C1 segment of cervical spinal cord (tissue), 14 donors: ENCODE measurements at places on chromosomes 13 and 19.

DNA sequence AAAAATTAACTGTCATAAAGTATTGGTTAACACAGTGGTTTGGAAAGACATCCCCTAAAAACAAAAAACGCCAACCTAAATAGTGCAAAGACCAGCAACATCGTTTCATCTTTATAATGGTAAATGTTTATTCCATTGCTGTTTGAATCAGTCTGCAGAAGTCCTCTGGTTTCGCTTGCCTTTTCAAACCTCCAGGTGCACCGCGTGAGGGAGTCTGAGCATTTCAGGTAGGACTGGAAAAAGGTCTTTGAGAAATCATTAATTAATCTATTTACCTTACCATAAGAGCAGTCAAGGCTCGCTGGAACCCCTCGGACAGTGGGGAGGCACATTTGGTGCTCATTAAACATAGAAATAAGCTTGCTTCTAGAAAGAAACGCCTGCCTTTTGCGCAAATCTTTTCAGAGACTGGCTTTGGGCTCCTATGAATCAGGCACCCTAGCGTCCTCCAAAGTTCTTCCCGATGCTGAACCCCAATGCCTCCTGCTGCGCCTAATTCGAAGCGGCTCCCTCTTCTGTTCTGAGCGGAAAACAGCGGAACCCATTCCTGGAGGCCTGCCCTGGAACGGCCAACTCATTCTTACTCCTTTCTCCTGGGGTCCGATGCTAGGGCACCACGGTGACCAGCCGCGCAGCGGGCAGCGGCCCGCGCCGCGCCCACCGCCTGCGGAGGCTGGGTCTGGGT lies 951 bp upstream of the MTUS2 start:
- no peak for DNase-seq

GRCh38 chr19:49983645-49984229 lies 22.8 kb upstream of the SIGLEC11 start:
- no peak for DNase-seq

GRCh38 chr13:101424381-101425155 lies 8.3 kb upstream of the NALCN start:
- no peak for DNase-seq

DNA sequence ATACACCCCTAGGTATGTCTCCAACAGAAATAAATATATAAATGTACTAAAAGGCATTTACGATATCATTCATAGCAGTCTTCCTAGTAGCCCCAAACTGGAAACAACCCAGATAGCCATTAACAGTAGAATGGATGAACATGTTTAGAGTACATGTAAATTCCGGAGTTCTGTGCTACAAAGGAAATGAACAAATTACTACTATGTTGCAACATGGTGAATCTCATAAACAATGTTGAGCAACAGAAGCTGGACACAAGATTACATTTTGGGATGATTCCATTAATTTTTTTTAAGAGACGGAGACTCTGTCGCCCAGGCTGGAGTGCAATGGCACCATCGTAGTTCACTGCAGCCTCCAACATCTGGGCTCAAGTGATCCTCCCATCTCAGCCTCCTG lies 5.9 kb upstream of the SLC7A10 start:
- no peak for DNase-seq

GRCh38 chr13:99040536-99041131 lies 62.8 kb upstream of the DOCK9 start:
- DNase-seq = no peak

DNA sequence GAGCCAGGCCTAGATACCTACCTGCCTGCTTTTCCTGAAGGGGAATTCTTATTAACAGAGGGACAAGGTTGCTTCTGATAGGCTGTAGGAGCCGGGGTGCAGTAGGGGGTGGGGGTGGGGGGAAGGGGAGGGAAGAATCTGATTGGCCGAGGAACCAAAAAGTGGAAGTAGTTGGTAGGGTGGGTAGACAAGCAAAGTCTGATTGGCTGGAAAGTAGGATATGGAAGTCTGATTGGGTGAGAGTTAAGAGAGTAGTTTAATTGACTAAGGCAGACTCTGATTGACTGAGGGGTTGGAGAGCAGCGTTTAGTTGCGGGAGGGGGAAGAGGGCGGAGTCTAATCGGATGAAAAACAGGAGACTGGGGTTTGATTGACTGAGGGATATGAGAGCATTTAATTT lies 9.4 kb upstream of the CYP4F22 start:
- DNase-seq = no peak

GRCh38 chr13:72889495-72889894 lies 107.6 kb downstream of the PIBF1 start:
- DNase-seq = no peak

GRCh38 chr13:66443926-66444325 lies 786.2 kb downstream of the PCDH9 start:
- DNase-seq = no peak

DNA sequence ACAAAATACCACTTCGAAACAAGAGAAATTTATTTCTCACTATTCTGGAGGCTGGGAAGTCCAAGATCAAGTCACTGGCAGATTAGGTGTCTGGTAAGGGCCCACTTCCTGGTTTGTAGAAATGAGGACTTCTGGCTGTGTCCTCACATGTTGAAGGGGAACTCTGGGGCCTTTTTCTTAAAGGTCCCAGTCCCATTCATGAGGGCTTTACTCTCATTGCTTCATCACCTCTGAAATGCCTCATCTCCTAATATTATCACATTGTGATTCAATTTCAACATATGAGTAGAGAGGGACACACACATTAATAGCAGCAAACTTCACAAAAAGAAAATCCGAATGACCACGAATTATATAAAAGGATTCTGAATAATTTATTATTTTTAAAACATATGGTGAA lies 21.6 kb upstream of the SIGLEC14 start:
- DNase-seq = no peak

DNA sequence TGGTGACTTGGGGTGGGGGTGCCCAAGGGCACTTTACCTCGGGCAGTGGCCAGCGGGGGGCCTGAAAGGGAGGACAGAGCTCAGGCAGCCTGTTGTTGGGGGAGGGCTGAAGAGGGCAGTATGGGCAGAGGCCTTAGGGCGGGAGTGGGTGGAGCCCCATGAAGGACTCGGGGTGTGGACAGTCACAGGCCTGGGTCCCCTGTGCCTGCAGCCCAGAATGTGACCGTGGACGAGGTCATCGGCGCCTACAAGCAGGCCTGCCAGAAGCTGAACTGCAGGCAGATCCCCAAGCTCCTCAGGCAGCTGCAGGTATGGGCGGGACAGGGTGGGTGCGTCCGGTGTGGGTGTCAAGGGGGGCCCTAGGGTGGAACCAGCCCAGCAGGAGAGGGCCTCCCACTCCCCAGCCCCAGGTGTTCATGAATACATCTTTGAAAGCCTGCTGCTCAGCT lies 22.5 kb downstream of the NKPD1 start:
- DNase-seq = no peak

- DNase-seq = no peak
Measured at GRCh38 chr19:39152066-39152465, 26.5 kb downstream of the PAK4 start.

GRCh38 chr13:75876142-75877050 lies 240.3 kb downstream of the LMO7 start:
- DNase-seq = no peak

DNA sequence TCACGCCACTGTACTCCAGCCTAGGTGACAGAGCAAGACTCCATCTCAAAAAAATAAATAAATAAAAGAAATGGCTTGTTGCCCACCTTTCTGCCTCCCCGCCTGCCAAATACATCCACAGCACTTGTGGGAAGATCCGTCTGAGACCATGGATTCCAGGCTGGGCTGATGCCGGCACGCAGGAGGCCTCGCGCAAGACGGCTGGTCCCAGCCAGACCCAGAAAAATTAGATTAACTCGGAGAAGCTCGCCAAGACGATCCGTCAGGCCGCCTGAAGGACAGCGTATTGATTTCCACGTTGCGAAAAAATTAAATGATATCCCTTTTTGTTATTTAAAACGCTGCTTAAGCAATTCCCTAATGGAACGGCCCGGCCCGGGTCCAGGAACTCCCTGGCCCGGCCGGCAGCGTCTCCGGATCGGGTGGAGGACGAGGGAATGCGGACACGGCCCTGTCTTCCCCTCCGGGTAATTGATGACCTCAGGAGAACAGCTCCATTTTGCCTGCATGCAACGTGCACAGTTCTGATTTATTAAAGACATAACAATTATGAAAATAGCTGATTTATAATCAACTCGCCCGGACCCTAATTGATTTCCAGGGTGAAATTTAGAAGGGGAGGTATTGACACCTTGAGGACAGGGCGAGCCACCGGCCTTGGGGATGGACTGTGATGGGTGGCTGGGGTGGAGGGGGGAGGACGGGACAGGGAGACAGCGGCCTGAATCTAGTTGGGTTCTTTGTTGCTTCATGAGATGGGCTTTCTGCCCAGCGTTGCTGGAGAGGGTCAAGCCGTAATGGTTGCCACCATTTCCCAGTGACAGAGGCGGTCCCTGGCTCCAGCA lies 52.1 kb downstream of the ZNRF4 start:
- DNase-seq = no peak

DNA sequence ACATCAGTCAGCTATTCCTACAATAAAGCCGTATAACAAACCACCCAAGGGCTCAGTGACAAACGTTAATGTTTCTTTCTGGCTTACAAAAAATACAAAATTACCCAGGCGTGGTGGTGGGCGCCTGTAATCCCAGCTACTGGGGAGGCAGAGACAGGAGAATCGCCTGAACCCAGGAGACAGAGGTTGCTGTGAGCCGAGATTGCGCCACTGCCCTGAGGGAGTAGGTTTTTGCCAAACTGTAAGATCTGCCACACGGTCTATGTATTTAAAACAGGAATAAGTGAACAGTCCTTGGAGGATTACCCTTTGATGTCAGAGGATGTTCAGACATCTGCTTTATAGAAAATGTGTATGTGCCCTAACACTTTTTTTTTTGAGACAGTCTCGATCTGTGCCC lies 105.8 kb downstream of the DPF1 start:
- no peak for DNase-seq

DNA sequence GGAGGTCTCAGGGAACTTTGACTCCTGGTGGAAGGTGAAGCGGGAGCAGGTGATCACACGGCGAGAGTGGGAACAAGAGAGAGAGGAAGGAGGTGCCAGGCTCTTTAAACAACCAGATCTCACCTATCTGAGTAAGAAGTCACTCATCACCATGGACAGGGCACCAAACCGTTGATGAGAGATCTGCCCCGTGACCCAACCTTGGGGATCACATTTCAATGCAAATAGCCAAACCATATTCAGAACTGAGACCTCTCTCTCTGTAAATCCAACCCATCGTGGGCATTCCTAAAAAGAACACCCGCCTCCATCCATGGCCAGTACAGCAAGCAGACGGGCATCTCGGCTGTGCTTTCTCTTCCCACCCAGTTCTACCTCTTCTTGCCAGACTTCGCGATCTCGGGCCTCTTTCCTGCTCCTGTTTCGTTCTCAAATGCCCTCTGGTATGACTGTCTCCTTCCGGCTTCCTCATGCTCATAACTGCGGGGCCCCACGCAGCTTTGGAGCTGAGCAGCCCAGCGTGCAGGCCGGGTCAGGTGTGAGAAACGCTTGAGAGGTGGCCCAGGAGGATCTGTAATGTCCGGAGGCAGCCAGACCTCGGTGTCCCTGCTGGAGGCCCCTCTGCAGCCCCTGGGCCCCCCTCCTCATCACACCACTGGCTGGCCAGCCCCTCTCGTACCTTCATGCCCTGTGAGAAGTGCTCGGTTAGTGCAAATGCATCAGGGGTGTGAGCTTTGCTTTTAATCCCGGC lies 97.0 kb upstream of the GPR183 start:
- DNase-seq = no peak

DNA sequence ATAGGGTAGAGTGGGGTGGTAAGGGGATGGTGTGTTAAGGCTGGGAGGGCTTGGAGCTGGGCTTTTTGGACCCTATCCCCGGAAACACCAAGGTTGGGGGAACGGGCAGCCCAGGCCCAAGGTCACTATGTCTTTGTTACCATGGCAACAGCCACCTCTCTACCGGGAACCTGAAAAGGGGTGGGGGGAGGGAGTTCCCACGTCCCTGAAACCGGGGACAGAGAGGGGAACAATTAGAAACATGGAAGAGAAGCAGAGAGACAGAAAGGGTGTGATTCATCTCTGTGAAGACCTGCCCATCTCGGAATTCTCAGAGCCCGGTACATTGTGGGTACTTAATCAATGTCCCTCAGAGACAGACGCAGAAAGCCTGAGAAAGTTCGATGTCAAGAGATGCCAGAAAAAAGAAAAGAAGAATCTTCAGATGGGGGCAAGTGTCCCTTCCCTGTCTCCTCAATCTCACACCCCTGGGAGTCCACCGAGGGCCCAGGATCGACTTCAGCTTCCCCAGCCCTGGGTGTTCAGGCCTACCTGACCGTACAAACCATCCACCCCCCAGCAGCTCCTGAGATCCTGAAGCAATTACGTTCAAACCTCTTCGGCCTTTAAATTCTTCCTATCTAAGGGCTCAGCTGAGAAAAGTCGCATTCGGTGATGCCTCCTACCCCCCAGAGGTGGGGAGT lies 6.8 kb upstream of the LRFN1 start:
- no peak for DNase-seq

DNA sequence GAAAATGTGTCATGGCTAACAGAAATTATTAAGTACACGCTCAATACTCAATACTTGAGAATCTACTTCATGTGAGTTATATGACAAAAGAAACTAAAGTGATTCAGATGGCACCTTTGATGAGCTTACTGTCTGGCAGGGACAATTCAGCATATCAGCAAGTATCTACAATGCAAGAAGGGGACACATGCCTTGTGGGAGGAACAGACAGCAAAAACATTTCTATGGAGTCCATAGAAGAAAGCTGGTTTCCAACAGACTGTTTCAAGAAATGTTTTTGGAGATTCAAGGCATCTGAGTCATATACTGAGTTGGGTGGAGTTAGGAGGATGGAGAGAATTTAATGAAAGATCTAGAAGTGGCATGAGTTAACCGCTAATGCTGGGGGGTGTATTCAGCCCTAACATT lies 54.7 kb downstream of the MBNL2 start:
- DNase-seq = no peak

GRCh38 chr13:94239135-94239534 lies 240.3 kb downstream of the DCT start:
- DNase-seq = no peak

- DNase-seq = no peak
Measured at GRCh38 chr13:23919006-23919405, 21.7 kb upstream of the C1QTNF9B start.

GRCh38 chr13:78239714-78240113 lies 321.1 kb upstream of the EDNRB start:
- no peak for DNase-seq

DNA sequence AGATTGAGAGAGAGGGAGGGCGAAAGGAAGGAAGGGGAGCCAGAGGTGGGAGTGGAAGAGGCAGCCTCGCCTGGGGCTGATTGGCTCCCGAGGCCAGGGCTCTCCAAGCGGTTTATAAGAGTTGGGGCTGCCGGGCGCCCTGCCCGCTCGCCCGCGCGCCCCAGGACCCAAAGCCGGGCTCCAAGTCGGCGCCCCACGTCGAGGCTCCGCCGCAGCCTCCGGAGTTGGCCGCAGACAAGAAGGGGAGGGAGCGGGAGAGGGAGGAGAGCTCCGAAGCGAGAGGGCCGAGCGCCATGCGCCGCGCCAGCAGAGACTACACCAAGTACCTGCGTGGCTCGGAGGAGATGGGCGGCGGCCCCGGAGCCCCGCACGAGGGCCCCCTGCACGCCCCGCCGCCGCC lies at the start of gene TNFSF11:
TNFSF11 (plus strand) TSS at position 142 of the 400 bp plus-strand sequence; CDS start at position 294, 152 bp downstream.
- no peak for DNase-seq
